ENCODE measurements at places on chromosomes 2 and 18.

- DNase-seq, result no peak
These were observed 13.5 kb downstream of the TRIB2 start for GRCh38 chr2:12730265-12730664.

DNA sequence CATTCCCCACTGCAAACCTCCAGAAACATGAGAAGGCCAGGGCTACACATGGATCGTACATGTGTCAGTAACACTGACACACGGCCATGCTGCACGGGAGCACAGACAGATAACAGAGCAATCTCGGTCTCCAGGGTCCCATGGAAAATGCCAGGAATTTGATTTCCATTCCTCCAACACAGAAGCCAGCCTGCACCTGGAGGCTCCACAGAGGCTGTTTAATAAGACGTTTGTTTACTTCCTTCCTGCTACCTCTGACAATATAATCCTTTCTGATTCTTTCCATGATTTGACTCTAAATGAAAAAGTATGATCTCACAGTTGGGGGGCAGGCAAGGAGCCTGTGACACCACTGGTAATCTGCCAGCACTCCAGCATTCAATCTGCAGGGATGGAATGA, 210.9 kb upstream of the DDX18 start:
- DNase-seq, result no peak

DNA sequence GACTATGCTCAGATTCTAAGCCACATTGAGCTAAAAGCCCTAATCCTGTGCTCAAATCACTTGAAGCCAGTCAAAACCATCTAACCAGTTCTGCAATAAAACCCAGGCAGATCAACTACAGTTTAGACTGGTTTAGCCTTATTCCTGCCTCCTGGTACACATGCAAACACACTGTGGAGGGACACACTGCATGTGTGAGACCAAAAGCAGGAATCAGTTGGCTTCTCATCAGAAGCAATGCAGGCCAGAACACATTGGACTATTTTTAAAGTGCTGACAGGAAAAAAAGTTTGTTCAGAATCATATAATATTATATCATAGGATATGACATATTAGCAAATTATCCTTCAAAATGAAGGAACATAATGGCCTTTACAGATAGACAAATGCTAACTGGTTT, 52.5 kb upstream of the NT5C1B start:
- DNase-seq, result no peak

GRCh38 chr2:100408104-100408503, 9.4 kb downstream of the CHST10 start:
- DNase-seq, result no peak

GRCh38 chr18:40382197-40382596, 1572.8 kb upstream of the PIK3C3 start:
- no peak for DNase-seq

- peak; percentile 8 for DNase-seq
These were observed 33.4 kb upstream of the PPP4R1 start for GRCh38 chr18:9647496-9648323.

- no peak for DNase-seq
These were observed 17.9 kb upstream of the COL3A1 start for GRCh38 chr2:188956290-188956689.

- DNase-seq, result no peak
These were observed 14.8 kb downstream of the PNO1 start for GRCh38 chr2:68172521-68172920.

GRCh38 chr18:7177116-7177744, 53.7 kb upstream of the LRRC30 start:
- DNase-seq, result peak; percentile 63

- no peak for DNase-seq
These were observed 4.8 kb upstream of the CELF4 start for GRCh38 chr18:37570336-37570930.
